Left colon (tissue), 2 donors: ENCODE measurements at places on chromosomes 16 and 17. TPM values are rescaled to one million over a fixed set of nuclear protein-coding genes. Genes with fewer than 3 reads are reported as not detected.

The HEXD gene
- total RNA-seq: 32.0 TPM

The ZNF469 gene
- total RNA-seq: 0.27 TPM

The TBC1D3K gene
- total RNA-seq: not detected

The TRIM47 gene
- 61.8 TPM for total RNA-seq

The DNAH17 gene
- not detected for total RNA-seq

The CCL1 gene
- not detected for total RNA-seq

The GIT1 gene
- 30.8 TPM for total RNA-seq

The TBC1D3C gene
- not detected for total RNA-seq

The SCGB1C2 gene
- total RNA-seq: not detected

The SLC9A5 gene
- 0.61 TPM for total RNA-seq

The ABCA9 gene
- 2.2 TPM for total RNA-seq

The IGF2BP1 gene
- not detected for total RNA-seq

The HOXB6 gene
- total RNA-seq: 43.3 TPM

The ANKRD13B gene
- 3.8 TPM for total RNA-seq

DNA sequence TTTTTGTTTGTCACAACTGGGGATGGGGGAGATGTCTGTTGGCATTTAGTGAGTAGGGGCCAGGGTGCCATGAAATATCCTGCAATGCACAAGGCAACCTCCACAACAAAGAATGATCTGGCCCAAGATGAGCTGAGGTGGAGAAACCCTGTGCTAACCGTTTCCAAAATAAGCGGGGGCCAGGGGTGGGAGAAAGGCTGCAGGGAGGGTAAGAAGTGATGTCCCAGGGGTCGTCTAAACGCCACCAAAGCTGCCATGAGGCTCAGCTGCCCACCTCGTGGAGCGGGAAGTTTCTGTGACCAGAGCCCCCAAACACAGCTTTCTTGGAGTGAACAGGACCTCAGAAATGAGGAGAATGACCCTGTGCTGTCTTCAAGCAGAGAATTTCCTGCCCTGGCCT, 76.5 kb upstream of the CDH5 start:
- no peak for DNase-seq

DNA sequence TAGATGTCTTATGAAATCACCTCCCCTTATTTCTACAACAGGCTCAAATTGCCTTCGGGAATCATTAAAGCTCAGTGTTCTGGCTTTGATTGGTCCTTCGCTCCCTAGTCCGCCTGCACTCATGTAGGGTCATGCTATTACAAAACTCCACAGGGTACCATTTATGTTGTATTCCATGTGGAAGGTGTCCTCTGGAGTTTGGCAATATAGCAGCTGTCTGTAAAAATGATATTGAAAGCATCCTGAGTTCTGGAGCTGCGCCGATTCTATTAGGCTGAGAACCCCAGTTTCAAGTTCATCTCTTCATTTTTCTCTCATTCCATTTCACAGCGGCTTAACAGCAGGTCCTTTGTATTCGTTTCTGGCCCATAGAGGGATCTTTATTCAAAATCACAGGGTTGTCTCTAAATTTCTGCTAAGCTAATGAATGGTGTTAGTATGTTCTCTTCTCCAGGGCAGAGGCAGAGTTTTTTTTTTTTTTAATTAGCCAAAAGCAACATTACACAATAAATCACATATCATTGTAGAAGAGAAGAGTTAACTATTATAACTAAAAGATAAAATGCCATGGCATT, 71.9 kb upstream of the TEKT1 start:
- no peak for DNase-seq

- peak; percentile 16 for DNase-seq
Measured at GRCh38 chr17:12180644-12181261, 160.1 kb downstream of the MAP2K4 start.

DNA sequence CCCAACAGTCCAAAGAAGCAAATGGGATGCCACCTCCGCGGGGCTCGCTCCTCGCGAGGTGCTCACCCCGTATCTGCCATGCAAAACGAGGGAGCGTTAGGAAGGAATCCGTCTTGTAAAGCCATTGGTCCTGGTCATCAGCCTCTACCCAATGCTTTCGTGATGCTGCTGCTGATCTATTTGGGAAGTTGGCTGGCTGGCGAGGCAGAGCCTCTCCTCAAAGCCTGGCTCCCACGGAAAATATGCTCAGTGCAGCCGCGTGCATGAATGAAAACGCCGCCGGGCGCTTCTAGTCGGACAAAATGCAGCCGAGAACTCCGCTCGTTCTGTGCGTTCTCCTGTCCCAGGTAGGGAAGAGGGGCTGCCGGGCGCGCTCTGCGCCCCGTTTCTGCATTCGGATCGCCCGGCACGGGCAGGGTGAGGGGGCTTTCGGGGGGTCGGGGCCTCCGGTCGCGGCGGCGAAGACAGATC, at the start of gene CDH13:
Gene CDH13, plus strand, starts transcription at position 179 of the 471 bp plus-strand sequence.
- no peak for DNase-seq

DNA sequence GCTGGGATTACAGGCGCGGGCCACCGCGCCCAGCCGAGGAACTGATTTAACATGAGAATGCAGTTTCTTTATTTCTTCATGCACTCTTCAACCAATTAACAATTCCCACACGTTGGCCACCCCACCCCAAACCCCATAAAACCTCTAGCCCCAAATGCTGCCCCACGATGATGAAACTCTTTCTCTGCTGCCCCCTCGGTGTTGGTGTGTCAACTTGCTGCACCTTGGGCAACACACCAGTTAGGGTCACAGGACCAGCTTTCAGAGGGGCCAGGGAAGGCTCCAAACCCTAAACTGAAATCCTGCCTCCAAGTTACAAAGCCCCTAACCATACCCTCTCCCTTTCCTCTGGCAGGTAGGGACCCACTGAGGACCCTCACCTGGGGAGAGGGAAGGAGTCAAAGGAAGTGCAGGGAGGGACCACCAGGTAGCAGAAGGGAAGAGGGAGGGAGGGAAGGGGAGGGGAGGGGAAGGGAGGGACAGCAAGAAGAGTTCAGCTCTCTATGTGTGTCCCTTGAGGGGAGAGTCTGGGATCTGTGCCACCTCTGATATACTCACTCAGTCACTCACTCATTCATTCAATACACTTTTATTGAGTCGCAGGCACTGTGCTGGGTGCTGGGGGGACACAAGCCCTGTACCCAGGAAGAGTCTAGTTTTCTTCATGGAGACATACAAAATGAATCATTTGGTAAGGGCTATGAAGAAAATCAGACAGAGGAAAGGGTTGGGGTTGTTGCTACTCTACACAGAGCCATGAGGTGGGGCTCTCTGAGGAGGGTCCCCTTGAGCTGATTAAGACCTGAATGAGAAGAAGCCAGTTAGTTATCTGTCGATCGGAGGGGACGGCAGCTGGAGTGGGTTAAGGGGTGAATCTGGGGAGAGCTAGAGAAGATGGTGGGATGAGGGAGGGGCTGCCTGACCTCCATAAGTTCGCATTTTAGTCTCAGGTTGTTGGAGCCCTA, 3.9 kb downstream of the PLXDC1 start:
- DNase-seq: no peak

DNA sequence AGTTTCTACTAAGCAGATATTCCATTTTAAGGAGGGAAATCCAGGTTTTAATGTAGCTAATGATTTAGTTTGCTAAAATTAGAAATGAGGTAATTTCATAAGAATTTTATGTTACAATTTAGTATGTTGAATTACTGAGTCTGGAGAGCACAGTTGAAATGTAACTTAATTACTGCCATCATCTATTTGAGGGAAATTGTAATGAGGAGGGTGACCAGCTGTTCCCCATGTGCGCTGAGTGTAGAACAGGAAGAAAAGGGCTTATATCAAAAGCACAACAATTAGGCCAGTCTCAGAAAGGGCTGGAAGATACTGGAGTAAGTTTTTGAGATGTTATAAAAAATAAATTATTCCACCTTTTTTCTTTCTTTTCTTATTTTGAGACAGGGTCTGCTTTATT, 735.1 kb upstream of the GOT2 start:
- DNase-seq: no peak

DNA sequence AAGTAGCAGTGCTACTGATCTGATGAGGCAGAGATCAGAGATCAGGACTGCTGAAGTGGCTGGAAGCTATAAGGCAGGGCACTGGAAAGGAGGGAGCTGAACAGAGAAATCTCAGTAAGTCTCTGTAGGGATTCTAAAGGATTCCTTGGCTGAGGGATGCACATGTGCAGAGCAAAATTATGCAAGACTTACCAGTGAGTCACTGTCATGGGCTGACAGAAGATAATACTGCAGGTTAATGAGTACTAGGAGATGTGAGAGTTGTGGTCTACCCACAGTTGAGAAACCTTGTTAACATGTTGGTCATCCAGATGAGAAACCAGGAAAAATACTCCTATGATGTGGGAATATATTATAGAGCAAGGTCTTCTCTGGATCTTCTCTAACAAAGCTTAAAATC, 378.1 kb downstream of the HAPSTR1 start:
- no peak for DNase-seq

DNA sequence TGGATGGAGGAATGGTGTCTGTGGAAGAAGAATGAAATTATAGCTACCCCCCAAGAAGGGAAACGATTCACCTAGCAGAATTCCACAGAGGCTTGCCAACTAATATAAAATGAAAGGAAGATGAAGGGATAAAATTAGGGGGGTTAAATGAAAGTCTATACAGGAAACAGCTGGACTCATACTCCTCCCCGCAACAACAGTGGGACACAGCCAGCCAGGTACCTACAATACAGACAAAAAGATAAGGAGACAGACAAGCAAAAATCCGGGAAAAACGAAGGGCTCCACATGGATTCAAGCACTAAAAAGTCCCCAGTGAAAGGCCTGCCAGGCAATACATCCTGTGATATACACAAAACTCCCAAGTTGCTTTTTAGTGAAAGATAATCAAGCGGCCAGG, 47.9 kb downstream of the CACNG1 start:
- DNase-seq: no peak

GRCh38 chr17:46791531-46791930, 27.0 kb downstream of the WNT3 start:
- no peak for DNase-seq

- no peak for DNase-seq
Measured at GRCh38 chr16:27413956-27414355, 12.0 kb downstream of the IL21R start.

DNA sequence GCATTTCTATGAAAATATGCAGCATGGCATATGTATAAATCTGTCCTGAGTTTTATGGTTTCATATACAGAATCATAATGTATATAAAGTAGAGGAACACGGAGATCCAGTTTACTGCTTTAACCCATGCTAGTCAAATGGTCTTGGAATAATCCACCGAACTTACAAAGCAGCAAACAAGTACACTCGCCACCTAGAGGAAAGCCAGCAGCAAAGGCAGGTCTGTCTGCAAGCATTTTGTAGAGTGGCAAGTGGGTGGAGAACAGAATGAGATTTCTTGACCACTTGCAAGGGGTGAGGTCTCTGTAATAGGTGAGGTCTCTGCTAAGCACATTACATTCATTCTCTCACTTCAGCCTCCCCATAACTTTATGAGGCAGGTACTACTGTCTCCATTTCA, 308.3 kb downstream of the CA10 start:
- DNase-seq: no peak

GRCh38 chr17:79819085-79819484, 20.2 kb downstream of the CBX4 start:
- no peak for DNase-seq

GRCh38 chr16:57537581-57538234, 1.3 kb upstream of the CCDC102A start:
- no peak for DNase-seq

DNA sequence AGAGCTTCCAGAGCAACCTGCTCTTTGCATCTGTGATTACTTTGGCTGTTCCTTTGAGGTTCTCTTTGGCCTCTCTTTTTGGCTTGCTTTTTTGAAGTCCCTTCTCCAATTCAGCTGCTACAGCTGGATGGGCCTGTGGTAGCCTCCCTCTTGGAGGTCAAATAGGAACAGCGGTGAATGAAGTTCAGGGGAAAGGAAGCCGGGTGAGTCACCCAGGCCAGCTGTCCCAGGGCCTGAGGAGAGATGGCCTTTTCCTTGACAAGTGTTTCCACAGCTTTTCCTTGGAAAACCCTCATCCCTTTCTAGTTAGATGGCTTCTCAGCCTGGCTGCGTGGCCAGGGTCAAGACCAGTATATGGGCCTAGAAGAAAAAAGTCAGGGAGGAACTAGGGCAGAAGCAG, 103.1 kb downstream of the STX8 start:
- no peak for DNase-seq

GRCh38 chr16:70483426-70483825, 29.0 kb downstream of the FCSK start:
- DNase-seq: no peak

DNA sequence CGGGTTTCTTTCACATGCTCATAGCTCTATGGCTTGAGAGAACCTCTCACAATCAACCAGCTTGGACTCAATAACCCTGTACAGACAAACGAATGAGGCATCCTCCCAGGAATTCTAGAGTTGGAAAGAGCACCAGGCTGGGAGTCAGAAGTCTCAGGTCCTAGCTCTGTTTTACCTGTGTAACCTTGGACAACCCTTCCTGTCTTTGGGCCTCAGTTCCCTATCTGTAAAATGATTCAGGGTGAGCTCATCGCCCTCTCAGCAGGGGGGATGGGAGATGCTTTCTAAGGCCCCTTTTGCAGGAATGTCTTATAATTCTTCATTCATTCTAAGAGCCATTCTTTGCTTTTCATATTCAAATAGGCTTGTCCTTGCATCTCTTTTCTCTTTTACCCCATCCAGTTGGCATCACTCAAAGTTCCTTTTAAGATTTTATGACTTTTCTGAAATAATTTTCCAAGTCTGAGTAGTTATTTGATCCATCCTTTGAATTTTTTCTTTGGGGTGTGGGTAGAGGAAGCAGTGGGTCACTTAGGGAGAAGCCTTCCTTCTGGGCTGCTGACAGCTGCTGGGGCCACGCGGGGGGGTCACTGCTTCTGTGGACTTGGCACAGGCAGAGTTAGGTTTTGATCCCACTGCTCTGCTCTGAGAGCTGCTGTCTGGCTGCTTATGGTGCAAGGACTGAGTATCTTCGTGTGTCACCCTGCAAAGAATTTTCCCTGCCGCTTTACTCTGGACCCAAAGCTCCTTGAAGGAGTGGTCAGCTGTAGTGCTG, 102.7 kb downstream of the UTP18 start:
- no peak for DNase-seq

- no peak for DNase-seq
Measured at GRCh38 chr17:6323626-6324356, 111.1 kb downstream of the AIPL1 start.

GRCh38 chr16:89607937-89608740, 5.3 kb upstream of the DPEP1 start:
- DNase-seq: no peak

DNA sequence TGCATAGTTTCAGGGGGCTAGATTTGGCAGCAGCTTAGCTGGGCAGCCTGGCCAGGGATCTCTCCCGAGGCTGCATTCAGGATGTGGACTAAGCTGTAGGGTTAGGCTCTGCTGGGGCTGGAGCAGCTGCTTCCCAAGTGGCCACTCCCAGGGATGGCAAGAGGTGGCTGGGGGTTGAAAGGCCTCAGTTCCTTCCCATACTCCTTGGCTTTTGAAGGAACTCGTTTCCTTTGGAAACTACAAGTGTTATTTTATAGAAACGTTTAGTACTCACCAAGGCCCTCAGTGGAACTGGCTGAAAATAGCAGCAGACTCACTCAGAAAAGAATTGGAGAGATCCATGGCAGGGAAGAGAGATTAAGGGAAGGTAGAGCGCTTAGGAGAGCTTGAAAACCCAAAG, 76.4 kb downstream of the WWP2 start:
- no peak for DNase-seq
